ENCODE measurements at places on chromosomes 7 and 10.
A peak's percentile ranks its signal among the peaks of the same experiment; 100 is the strongest.

DNA sequence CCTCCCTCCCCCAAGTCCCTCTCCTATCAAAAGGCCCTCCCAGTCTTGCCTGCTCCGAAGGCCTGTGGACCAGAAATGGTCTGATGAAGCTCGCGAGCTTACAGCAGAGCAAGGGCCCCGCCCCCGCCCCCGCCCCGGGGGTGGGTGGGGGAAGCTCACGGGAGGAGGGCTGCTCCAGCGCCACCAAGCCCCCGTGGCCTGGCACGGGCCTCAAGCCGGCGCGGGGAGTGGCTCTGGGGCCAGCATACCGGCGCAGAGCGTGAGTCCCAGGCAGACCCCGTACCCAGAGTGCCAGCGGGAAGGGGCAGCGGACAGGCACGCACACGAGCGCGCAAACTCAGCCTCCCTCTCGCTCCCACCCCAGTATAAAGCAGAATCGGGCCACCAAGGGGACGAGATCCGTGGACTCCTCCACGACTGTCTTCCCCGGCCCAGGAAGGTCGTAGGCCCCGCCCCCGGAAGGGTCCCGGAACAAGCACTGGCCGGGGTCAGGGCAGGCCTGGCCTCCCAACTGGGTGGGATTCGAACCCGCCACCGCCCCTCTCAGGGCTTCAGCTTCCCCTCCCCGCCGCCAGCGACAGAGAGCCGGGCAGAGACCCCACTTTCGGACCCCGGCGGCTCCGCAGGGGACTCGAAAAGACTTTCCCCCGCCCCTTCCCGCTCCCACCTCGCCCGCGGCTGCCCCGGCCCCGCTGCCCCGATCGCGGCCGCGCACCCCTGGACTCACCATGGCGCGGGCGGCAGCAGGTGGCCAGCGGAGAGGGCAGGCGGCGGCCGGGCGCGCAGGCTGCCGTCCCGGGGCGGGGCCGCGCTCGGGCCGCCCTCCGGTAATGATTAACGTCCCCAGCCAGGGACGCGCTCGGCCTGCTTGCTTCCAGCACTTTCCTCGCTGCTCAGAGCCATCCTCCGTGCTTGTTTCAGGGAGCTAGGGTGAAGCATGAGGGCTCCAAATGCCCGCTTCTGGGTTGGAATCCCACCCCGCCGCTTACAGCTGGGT lies at the start of gene PCBD1:
PCBD1 (minus strand) TSS at position 762 of the 997 bp plus-strand sequence; CDS start at position 730, 32 bp downstream.
- DNase-seq = peak; percentile 88

DNA sequence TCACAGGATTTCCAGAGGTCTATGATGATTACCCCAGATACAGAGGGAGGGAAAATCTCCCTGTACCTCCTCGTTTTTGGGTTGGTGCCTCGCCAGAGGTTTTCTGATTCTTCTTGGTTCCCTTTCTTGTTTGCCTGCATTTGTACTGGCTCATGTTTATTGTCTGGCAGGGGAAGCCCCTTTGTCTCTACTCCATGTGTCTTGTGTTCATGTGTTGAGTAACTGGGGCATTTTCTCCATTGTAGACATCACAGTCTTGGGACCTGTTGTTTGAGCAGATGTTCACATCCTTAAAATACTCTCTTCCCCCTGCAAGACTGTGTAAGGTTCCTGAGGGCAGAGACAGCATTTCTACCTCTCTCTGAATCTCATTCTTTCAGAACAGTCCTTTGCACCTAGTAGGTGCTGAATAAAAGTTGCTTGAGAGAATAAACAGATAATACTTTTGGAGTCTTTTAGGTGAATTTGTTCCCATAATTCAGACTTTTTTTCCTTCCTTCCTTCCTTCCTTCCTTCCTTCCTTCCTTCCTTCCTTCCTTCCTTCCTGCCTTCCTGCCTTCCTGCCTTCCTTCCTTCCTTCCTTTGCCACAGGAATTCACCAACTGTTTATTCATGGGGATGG lies 25.1 kb downstream of the CDK14 start:
- DNase-seq = no peak

- DNase-seq = no peak
Measured at GRCh38 chr7:51304729-51305128, 11.9 kb downstream of the COBL start.

GRCh38 chr10:74906611-74907198 lies 80.3 kb downstream of the KAT6B start:
- DNase-seq = no peak

DNA sequence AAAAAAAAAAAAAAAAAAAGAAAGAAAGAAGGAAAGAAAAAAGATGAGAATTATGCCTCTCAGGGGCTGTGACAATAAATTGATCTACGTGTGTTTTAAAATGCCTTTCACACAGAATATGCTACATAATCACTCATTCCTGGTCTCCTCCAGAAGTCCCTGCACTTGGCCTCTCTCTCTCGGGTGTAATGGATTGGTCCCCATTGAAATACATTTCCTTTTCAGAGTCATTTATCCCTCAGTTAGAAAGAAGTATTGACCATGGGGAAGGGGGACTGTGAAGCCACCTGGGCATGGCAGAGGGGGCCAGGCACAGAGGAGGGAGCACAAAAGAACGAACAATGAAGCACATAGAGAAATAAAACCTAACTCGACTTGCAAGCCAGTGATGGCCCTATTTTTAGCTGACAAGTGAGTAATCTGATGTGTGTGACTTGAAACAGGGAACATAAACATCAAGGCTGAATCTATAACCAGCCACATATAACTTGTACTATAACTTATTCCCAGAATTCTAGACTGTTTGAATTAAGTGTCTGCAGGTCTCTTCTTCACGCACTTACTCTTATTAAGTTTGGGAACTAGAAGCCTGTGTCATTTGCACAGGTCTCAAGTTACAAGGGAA lies 490.8 kb downstream of the KCNMA1 start:
- no peak for DNase-seq

DNA sequence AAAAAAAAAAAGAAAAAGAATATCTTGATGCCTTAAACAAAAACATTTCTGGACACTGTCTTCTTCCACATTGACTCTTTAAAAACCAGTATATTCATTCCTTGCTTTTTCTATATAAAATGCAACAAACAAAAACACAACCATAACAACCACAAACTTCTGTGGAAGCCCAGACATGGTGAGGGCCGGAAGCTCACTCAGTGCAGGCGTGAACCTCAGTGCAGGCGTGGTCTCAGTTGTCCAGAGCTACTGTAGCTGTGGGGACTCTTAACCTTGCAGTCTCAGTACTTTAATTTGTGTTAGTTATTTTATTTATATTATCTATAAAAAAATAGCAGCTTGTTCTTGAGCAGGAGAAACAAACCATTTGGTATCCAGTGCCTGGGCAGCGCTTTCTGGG lies 131.8 kb downstream of the DOCK1 start:
- no peak for DNase-seq

GRCh38 chr10:123559066-123559822 lies 106.9 kb upstream of the GPR26 start:
- peak; percentile 64 for DNase-seq

- peak; percentile 40 for DNase-seq
Measured at GRCh38 chr7:20541608-20542349, 73.7 kb upstream of the ABCB5 start.

DNA sequence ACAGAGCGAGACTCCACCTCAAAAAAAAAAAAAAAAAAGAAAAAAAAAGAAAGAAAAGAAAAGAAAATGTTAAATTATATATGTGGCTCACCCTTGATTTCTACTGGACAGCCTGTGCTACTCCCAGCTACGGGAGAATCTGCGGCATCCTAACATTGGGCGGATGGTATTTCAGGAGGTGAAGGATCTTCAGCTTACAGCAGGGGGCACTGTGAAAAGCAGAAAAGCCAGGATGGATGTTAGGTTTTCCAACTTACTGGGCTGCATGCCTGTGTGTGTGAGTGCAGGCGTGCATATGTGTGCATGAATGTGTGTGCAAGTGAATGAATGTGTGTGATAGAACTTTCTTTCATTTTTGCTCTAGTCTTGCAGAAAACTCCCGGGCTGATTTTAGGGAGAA lies 1066.5 kb downstream of the TYW1 start:
- DNase-seq = peak; percentile 30

- DNase-seq = peak; percentile 18
Measured at GRCh38 chr10:72889391-72889831, 4.1 kb upstream of the OIT3 start.

DNA sequence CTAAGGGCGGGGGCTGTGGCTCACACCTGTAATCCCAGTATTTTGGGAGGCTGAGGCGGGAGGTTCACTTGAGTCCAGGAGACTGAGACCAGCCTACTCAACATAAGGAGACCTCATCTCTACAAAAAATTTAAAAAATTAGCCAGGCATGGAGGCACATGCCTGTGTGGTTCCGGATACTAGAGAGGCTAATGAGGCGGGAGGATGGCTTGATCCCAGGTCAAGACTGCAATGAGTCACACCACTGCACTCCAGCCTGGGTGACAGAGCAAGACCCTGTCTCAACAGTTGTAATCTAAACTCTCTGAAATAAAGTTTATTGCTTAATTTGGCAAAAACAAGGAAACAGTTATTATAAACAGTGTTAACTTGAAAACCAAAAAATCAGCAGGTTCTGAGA lies 123.3 kb downstream of the USP6NL start:
- DNase-seq = no peak

GRCh38 chr10:88525371-88526069 lies 57.6 kb downstream of the RNLS start:
- DNase-seq = no peak

- DNase-seq = no peak
Measured at GRCh38 chr7:99106821-99107241, 37.1 kb downstream of the SMURF1 start.

- DNase-seq = peak; percentile 36
Measured at GRCh38 chr10:11285171-11285570, 267.5 kb downstream of the CELF2 start.

DNA sequence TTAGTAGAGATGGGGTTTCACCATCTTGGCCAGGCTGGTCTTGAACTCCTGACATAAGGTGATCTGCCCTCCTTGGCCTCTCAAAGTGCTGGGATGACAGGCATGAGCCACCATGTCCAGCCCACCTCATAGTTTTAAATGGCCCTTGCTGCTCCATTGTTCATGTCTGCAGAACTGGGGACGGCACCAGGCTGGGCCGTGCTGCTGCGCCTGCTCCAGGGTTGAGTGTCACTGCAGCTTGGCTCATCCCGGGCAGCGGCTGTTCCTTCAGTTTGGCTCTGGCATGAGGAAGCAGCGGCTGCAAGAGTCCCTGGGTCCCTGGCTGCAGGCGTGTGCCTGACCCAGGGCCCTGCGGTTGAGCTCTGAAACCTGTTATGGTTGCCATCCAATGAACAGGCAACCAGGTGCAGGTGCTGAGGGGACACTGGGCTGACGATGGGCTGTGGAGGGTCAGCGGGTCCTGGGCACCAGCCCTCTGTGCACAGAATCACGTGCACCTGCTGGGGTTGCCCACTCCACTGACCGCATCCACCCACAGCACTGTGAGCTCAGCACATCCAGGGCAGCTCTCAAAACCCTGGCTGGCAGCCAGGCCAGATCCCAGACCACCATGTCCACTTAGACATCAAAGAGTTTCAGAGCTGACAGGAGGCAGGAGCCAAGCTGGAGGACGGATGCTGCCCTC lies 70.2 kb upstream of the PPP2R2D start:
- DNase-seq = no peak

DNA sequence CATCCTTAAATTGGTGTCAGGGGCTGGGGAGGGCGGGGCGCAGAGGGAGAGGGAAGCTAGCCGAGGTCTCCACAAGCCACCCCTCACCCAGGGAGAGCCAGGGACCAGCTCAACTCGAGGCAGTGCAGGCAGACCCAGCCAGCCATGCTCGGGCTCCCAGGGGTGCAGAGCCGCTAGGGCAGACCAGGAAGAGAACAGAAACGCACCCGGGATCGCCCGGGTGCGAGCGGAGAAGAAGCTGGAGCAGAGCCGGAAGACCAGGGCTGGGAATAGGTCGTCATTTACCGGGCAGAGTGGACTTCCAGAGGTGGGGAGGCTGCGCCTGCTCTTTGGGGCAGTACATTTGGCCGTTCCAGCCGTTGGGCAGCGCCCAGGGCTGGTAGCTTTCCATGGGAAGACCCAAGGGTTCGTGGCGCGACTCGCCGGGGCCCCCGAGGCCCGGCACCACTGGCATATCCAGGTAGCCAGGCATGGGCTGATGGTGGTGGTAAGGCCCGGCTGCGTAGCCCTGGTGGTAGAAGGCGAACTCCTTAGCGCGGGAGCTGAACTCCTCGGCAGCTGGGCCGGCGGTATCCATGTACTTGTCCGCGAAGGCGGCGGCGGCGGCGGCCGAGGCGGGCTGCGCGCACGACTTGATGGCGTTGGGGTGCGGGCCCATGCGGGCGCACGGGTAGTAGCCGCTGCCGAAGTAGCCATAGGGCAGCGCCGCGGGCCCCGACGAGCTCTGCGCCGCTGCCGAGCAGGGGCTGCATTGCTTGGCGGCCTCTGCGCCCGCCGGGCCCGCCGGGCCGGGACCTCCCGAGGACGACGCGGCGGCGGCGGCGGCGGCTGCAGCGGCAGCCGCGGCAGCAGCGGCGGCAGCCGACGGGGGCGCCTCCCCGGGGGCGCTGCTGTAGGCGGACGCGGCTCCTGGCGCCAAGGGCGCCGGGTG lies 755 bp downstream of the HOXA13 start:
- no peak for DNase-seq

All from NCI-H146 (cell line).